ENCODE measurements at places on chromosomes 5 and 9.

DNA sequence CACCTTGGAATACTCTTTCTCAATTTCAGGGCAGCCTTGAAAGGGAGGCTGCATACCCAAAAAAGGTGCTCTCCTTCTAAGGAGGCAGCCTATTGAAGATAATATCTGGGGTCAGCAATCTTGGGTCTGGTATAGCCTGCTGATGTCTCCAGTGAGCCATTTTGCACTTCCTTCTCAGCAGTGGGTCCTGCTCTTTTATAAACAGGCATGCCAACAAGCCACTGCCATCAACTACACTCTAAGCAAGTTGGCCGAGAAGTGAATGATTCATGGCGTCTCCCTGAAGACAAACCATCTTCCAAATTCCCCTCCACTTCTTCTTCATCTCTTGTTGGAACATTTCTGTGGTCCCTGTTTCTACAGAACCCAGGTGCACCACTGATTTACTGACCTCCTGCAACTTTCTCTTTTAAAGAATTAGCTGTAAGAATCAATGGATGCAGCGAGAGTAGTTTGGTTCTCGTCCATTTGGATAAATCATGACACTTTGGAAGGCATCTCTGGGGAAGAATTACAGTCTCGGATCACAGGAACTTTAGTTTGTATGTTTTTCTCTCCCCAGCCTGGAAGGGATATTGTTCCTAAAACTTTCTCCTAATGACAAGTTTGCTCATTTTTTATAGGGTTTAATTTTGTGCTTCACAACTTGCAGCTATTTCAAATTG lies 108.3 kb downstream of the INSYN2B start:
- no peak for DNase-seq

DNA sequence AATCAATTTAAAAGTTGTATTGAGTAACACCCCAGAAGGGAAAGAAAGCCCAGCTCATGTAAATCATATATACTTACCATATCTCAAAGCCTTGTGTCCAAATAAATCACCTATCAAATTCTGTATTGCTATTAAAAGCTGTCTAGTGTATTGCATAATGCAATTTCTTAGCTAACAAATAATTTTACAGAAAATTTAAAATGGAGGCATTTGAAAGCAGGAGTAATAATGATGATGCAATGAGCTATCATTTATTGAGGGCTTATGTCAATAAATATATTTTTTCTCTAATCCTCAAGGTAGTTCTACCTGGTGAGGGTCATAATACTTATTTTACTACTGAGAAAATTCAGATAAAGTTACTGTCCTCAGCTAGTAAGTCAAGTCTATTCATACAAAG lies 42.8 kb upstream of the CDK5RAP2 start:
- DNase-seq: no peak

- no peak for DNase-seq
Observed at GRCh38 chr9:4830699-4831098, 38.0 kb downstream of the RCL1 start.

- no peak for DNase-seq
Observed at GRCh38 chr5:73088026-73088425, 32.3 kb upstream of the TMEM171 start.

DNA sequence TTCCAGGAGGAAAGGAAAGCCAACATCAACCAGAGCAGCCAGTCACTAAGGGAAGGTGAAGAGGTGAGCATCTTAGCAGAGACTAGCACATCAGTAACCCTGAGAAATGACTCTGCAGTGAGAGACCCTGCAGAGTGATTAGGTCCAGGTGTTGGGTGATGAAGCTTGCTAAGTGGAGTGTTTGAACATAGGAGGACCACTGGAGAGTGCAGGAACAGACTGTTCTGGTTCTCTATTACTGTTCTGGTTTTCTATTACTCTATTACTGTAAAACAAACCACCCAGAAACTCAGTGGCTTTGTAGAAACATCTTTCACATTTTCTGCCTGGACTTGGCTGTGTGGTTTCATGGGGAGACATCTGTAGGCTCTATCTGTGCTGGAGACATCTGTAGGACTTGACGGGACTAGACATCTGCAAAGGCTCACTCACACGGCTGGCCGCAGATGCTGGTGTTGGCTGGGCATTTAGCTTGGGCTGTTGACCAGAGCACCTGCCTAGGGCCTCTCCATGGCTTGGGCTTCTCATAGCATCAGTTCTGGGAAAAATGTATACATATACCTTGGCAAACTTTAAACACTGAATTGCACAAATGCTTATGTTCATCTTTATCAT lies 33.4 kb upstream of the SPATA31E1 start:
- DNase-seq: no peak

DNA sequence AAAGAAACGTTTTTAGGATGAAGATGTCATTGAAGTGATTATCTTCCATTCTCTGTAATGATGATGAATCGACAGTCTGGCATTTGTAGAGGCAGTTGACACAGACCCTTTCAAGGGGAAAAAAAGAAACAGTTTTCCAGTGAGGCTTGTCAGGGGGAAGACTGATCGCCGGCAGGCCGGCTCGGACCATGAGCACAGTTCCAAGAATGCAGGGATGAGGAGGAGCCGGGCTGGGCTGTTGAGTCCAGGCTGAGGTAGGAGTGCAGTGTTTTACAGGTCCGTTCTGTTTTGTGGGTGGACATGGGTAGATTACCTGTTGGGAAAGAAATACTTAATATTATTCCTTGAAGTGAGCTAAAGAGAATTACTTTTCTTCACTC lies 194.6 kb downstream of the AOPEP start:
- no peak for DNase-seq

- DNase-seq: no peak
Observed at GRCh38 chr5:62707131-62707530, 128.5 kb downstream of the LRRC70 start.

- DNase-seq: no peak
Observed at GRCh38 chr9:127455324-127455992, 4.1 kb downstream of the LRSAM1 start.

DNA sequence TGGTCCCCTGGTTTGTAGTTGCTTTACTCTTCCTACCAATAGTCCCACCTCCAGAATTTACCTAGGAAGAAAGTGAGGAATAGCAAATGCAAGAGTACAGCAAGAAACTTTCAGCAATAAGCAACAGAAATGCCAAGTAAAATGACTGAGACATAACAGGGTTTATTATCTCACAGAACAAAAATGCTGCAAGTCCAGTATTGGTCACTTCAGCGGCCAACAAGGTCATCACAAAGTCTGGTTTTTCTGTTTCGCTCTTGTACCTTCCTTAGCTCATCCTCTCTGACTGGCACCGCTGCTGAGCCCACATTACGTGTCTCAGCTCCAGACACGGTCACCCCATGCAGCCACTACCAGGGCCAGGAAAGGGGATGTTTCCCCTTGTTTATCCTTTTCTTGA lies 82.7 kb downstream of the RFK start:
- DNase-seq: no peak
